Gastrocnemius medialis (tissue), 4 donors: ENCODE measurements at places on chromosomes 5 and 9.

- no peaks in the 10 kb centered on the region for H3K36me3 ChIP-seq
- no peak overlapping the region for H3K4me3 ChIP-seq
- H3K27me3 ChIP-seq = no peaks in the 10 kb centered on the region
- no peak for DNase-seq
- H3K4me1 ChIP-seq = peaks cover 97% of the 10 kb centered on the region
- peak overlapping the region; percentile 88 for H3K27ac ChIP-seq
These were observed 26.6 kb downstream of the RUSC2 start for GRCh38 chr9:35516479-35516878.

DNA sequence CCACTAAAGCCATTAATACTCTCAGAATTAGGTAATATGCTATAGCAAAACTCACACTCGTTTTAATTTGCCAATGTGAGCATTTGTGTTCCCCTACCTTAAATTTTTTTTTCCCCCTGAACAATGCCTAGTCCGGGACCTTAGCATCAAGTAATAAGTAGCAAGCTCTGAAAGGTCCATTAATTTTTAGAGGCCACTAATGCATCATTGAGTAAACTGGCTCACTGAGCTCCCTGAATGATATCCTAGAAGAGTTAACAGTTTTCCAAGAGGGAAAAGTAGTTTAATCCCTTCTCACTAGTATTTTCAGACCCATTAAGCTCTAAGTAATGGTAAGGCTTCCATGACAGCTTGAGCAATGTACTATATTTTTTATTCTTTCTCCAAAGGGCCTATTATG, 242.2 kb downstream of the MAT2B start:
- H3K27me3 ChIP-seq = no peaks in the 10 kb centered on the region
- no peaks in the 10 kb centered on the region for H3K4me1 ChIP-seq
- no peak for DNase-seq

DNA sequence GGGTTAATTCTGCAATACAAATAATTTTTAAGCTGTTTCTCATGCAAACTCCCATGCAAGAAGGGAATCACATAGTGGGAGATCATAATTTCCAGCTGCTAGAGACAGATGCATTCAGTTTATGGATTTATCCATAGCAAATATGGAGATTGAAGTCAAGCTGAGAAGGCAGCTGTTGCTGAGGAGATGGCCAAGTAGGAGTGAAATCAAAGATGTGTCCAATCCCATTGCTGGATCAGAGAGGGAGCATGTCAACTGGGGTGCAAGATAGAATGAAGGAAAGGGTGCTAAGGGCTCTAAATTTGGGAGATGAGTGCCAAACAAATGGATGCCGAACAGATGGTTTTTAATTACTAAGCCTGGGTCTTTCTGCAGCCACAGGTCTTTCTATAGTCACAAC, 504.5 kb downstream of the NFIB start:
- no peaks in the 10 kb centered on the region for H3K4me1 ChIP-seq
- no peak for DNase-seq
- no peak overlapping the region for H3K4me3 ChIP-seq
- no peak overlapping the region for H3K27ac ChIP-seq
- no peaks in the 10 kb centered on the region for H3K27me3 ChIP-seq
- no peaks in the 10 kb centered on the region for H3K36me3 ChIP-seq

DNA sequence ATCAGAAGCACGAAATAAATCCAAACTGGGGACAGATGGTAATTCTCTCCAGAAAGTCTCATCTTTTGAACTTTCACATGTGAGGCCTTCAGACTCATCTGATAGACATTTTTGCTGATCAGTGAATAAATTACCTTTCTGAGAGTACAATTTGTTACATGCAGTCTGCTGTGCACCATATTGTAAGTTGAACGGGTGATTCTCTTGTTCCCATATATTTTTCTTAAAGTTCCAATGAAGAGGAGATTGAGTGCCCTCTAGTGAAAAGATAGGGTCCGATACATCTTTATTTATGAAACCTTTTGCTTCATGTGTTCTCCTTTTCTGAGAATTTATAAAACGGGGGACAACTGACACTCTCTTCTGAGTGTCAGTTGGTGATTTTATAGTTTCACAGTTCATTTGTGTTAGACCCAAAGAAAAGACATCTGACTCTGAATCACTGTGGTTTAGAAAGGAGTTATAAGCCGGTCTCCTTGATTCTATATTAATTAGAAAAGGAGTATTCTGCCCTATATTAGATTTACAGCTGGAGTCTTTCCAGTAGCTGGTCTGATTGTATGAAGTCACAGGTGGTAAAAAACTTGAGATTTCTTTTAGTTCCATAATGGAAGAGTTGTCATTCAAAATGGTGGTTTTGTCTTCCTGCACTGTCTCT, 30.4 kb downstream of the GNG10 start:
- no peak for DNase-seq
- H3K36me3 ChIP-seq = no peaks in the 10 kb centered on the region
- no peak overlapping the region for H3K4me3 ChIP-seq
- no peak overlapping the region for H3K27ac ChIP-seq

- H3K27ac ChIP-seq = no peak overlapping the region
- H3K27me3 ChIP-seq = no peaks in the 10 kb centered on the region
- no peaks in the 10 kb centered on the region for H3K36me3 ChIP-seq
- DNase-seq = no peak
- peaks cover 3% of the 10 kb centered on the region for H3K4me1 ChIP-seq
- no peak overlapping the region for H3K4me3 ChIP-seq
These were observed 18.8 kb upstream of the ALDH1B1 start for GRCh38 chr9:38373679-38374078.

DNA sequence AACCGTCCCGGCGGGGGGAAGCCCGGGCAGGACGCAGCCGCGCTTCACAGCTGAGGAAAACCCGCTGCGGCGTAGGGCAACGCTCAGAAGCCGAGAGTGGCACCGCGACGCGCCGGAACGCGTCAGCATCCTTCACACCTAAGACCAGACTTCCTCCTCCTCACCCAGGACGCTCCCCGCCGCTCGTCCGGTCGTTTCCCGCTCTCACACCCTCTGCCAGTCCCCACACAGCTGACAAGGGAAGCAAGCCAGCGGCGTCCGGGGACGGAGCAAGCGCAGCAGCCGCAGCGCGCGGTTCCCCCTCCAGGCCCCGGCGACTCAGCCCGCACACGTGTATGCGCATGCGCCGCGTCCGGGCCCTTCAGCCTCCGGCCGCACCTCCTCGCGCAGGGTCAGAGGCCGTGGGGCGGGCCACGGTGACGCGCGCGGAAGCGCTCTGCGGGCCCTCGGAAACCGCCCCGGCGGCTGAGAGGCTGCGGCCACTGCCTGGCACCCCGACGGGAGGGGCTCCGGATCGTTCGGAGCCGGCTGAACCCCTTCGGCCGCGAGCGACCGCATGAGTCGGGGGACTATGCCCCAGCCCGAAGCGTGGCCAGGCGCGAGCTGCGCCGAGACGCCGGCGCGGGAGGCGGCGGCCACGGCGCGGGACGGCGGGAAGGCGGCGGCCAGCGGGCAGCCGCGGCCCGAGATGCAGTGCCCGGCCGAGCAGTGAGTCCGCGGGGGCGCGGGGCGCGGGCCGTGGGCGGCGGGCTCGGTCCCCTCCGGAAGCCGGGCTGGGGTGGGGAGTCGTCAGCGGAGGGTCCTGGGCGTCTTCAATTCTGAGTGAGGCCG, at the start of gene OTULIN:
OTULIN (plus strand) TSS at position 449 of the 831 bp plus-strand sequence; CDS start at position 557, 108 bp downstream.
- peak; percentile 85 for DNase-seq
- peaks cover 31% of the 10 kb centered on the region for H3K4me1 ChIP-seq
- H3K27me3 ChIP-seq = no peaks in the 10 kb centered on the region
- H3K27ac ChIP-seq = peak within 1 kb of the TSS; percentile 81
- peak within 1 kb of the TSS; percentile 65 for H3K4me3 ChIP-seq

GRCh38 chr9:95570150-95570549, 53.4 kb upstream of the PTCH1 start:
- H3K4me3 ChIP-seq = peak overlapping the region; percentile 24
- peaks cover 42% of the 10 kb centered on the region for H3K27me3 ChIP-seq
- H3K4me1 ChIP-seq = no peaks in the 10 kb centered on the region

DNA sequence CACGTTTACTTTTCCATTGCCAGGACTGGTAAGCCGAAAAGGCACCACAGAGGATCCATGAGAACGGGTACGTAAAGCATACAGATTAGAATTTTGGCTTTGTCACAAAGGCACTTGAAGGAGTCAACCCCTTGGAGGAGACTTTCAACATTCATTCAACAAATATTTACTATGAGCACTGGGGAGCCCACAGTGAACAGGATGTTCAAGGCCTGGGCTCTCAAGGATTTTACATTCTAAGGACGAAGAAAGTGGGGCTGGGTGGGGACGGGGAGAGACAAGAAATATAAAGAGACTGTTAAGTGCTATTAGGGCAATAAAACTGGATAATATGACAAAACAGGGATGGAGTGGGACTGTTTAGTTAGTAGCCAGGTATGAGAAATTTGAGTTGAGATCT, 66.0 kb downstream of the KLF4 start:
- no peaks in the 10 kb centered on the region for H3K36me3 ChIP-seq
- DNase-seq = no peak
- H3K27ac ChIP-seq = no peak overlapping the region
- H3K27me3 ChIP-seq = no peaks in the 10 kb centered on the region

DNA sequence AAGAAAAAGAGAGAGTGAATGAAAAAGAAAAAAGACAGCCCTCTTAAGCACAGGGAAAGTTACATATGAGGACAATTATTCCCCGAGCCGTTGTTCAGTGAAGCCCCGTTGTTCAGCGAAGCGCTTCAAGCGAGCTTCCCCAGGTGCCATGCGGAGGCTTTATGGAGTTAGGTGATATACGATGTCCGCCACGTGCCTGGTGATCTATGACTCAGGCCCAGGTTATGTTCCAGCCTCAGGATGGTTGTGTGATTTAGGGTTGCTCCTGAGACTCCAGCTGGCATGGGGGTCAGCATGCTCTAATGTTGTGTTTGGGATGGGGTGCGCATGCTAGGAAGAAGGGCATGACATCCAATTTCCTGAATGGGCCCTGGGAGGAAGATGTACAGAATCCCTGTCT, 365.6 kb downstream of the CDK5RAP2 start:
- H3K4me3 ChIP-seq = no peak overlapping the region
- H3K4me1 ChIP-seq = peaks cover 8% of the 10 kb centered on the region
- no peak for DNase-seq
- no peaks in the 10 kb centered on the region for H3K27me3 ChIP-seq

- no peak for DNase-seq
- H3K27me3 ChIP-seq = peaks cover 47% of the 10 kb centered on the region
- H3K27ac ChIP-seq = peak overlapping the region; percentile 47
- H3K4me3 ChIP-seq = no peak overlapping the region
These were observed 66.9 kb downstream of the HMCN2 start for GRCh38 chr9:130332384-130332926.

GRCh38 chr5:33937707-33938506, 1.7 kb downstream of the RXFP3 start:
- peaks cover 43% of the 10 kb centered on the region for H3K27me3 ChIP-seq
- no peak overlapping the region for H3K27ac ChIP-seq
- DNase-seq = no peak
- H3K4me3 ChIP-seq = no peak overlapping the region
- H3K4me1 ChIP-seq = no peaks in the 10 kb centered on the region

GRCh38 chr5:122192497-122193496, 63.5 kb downstream of the ZNF474 start:
- DNase-seq = no peak
- H3K27ac ChIP-seq = no peak overlapping the region
- no peaks in the 10 kb centered on the region for H3K4me1 ChIP-seq
- H3K4me3 ChIP-seq = no peak overlapping the region
- H3K27me3 ChIP-seq = no peaks in the 10 kb centered on the region
- H3K36me3 ChIP-seq = no peaks in the 10 kb centered on the region

DNA sequence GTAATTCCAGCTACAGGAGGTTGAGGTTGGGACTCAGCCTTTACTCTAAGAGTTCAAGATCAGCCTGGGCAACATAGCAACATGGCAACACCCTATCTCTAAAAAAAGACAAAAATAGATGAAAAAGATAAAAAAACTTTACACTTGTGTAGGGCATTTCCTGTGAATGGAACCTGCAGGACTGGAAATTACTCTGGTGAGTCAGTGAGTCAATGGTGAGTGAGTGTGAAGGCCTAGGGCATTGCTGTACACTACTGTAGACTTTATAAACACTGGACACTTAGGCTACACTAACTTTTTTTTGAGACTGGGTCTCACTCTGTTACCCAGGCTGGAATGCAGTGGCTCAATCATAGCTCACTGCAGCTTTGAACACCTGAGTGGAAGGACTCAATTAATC, 19.5 kb upstream of the ARSI start:
- H3K36me3 ChIP-seq = no peaks in the 10 kb centered on the region
- DNase-seq = no peak
- no peak overlapping the region for H3K27ac ChIP-seq

- H3K27ac ChIP-seq = no peak overlapping the region
- H3K4me1 ChIP-seq = no peaks in the 10 kb centered on the region
- no peaks in the 10 kb centered on the region for H3K36me3 ChIP-seq
These were observed 124.3 kb upstream of the SLC25A48 start for GRCh38 chr5:135710045-135710675.

- no peak for DNase-seq
- H3K4me1 ChIP-seq = no peaks in the 10 kb centered on the region
- H3K36me3 ChIP-seq = no peaks in the 10 kb centered on the region
- no peak overlapping the region for H3K27ac ChIP-seq
- H3K27me3 ChIP-seq = no peaks in the 10 kb centered on the region
These were observed 327.4 kb downstream of the AGTPBP1 start for GRCh38 chr9:85414390-85414789.

DNA sequence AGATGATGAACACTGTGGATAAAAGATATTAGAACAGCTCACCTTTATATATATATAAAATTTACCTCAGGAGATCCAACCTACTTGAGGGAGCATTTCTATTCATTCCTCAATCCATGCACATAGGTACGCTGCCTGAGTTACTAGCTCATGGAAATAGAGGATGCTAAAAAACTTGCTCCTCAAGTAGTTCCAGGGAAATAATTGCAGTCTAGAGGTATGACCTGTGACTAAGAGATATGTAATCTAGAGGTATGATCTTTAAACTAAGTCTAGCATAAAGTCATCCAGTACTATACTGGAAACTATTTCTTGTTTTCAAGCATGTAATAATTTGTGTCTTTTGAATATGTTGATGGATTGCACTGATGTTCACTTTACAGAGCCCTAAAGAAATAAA, 471.2 kb downstream of the TAF11L14 start:
- no peaks in the 10 kb centered on the region for H3K4me1 ChIP-seq
- no peaks in the 10 kb centered on the region for H3K27me3 ChIP-seq
- no peaks in the 10 kb centered on the region for H3K36me3 ChIP-seq
- no peak overlapping the region for H3K4me3 ChIP-seq

DNA sequence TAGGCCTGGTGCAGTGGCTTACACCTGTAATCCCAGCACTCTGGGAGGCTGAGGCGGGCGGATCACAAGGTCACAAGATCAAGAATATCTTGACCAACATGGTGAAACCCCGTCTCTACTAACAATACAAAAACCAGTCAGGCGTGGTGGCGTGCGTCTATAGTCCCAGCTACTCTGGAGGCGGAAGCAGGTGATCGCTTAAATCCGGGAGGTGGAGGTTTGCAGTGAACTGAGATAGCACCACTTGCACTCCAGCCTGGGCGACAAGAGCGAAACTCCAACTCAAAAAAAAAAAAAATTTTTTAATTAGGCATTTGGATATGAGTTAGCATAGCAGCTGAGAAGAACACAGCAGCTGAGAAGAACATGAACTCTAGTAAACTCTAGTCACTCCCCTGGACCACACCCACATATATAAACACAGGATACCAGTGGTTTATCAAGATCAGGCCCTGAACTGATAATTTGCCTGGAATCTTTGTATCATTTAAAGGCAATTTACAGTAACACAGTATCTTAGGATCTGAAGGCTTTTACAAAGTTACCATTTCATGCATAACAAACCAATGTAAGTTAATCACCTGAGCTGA, 4.6 kb upstream of the UGCG start:
- no peaks in the 10 kb centered on the region for H3K27me3 ChIP-seq
- DNase-seq = no peak
- H3K4me1 ChIP-seq = peaks cover 7% of the 10 kb centered on the region
- H3K27ac ChIP-seq = no peak overlapping the region
- no peak overlapping the region for H3K4me3 ChIP-seq
